ENCODE measurements at places on chromosomes 7 and 10.

DNA sequence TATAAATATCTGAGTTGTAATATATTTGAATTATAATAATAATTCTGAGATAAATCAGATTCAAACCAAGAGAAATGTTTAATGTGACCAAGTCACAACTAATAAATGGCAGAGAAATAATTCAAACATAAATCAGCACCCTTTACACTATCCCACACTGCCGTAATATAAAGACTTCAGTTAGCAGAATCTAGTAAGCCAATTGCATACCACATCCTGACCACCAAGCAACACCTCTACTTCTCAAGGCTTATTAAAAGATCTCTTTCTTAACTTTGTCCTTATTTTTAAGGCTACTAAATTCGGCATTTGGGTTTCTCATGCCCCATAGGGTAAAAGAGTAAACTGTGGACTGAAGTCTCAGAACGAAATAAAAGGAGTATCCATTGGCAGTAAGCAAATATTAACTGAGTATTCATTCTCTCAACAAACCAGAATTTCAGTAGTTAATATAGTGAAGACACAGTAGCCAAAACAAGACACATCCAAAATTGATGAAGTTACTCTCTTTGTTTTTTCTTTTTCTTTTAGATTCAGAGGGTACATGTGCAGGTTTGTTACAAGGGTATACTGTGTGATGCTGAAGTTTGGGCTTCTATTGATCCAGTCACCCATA is 14.8 kb downstream of the ACBD5 start:
- no peak for DNase-seq

GRCh38 chr7:107777702-107778101 is 25.3 kb downstream of the SLC26A3 start:
- no peak for DNase-seq

GRCh38 chr10:106714734-106715555 is 449.6 kb downstream of the SORCS1 start:
- DNase-seq: no peak

GRCh38 chr7:26580064-26580591 is 284.3 kb downstream of the SKAP2 start:
- DNase-seq: no peak

DNA sequence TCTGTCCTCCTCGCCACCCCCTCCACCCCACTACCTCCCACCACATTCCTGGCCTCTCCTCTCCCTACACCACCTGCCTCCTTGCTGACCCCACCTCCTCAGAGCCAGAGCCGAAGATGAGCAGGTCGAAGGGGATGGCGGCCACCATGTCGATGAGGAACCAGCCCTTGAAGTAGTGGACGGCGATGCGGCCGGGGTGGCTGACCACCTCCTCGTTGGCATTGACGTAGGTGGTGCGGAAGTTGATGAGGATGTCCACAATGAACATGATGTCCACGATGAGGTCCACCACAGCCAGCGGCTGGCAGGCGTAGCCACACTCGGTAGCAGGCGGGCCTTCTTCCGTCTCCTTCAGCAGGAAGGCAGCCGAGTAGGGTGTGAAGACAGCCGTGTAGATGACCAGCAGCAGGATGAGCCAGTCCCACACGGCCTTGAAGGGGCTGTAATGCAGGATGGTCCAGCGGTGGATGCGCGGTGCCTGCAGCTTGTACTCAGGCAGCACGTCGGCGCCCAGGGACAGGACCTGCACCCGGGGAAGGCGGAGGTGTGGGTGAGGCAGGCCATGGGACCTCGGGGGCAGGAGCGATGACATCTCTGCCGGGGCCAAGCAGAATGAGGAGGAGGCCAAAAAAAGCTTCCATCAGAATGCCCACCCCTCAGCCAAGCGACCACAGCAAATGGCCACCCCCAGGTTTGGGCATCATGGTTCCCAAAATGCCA is 25.6 kb downstream of the KCNH2 start:
- no peak for DNase-seq

DNA sequence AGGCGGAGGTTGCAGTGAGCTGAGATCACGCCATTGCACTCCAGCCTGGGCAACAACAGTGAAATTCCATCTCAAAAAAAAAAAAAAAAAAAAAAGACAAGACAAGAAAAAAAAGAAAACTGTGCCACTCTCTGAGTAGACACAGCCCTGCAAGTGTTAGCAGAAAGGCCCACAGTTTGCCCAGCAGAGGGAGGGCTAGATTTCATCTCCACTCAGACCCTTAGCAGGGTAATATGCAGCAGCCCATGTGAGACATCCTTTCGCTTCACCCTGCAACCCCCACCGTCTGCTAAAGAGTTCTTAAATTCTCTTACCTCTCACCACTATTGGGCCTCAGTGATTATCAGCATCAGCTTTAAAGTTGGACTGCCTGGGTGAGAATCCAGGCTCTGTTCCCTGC is 38.2 kb downstream of the CTNNA3 start:
- no peak for DNase-seq

DNA sequence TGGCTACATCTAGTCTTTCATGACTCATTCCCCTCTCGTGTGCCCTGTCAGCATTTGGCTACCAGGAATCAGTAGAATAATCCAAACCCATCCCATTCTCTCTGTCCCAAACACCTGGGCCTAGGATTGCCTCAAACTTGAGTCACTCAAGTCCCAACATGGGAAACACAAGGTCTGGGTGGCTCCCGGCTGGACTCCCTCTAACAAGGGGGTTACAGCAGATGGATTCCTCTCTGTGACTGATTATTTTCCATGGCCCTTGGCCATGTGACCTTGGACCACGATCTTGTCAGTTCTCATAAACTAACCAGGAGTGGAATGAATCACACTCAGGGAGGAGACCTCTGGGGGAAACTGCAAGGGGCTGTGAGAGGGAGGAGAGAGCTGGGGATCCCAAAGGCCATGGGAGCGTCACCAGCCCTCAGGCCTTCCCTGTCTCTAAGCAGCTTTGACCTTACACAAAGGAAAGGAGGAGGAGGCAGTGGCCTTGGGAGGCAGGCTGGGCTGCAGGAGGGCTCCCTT is 533.1 kb downstream of the KCNMA1 start:
- no peak for DNase-seq

DNA sequence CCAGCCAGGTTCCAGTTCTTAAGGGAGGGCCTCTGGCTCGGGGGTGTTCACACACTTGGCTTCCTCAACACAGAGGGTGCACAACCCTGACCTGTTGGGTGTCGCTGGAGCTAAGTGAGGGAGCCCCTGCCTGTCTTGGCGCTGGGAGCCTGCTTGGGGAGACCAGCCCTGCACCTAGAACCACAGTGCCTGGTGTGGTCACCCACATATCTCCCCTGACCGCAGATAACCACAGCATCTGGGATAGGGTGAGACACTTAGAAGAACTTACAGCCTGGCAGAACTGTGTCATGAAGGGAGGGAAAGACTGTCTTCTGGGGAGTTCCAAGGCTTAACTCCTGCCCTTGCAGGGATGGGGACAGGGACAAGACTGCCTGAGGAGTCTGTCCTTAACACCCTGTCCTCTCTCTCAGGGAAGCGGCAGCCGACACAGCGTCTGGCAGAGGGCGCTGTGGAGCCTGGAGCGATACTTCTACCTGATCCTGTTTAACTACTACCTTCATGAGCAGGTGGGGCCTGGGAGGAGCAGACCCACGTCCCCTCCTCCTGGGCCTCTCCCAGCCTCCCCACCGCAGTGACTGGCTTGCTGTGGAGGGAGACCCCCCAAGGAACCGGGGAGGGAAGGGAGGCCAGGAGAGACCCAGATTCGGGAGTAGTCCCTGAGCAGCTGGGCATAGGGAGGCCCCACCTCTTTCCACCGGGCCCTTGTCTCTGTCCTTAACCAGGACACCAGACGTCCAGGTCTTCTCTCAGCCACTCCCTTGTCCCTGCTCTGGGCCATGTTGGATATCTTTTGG is 59.0 kb downstream of the PALD1 start:
- DNase-seq: no peak

GRCh38 chr7:143073556-143073955 is 21.4 kb downstream of the OR6V1 start:
- DNase-seq: no peak

GRCh38 chr10:130398090-130398994 is 262.2 kb downstream of the GLRX3 start:
- no peak for DNase-seq

DNA sequence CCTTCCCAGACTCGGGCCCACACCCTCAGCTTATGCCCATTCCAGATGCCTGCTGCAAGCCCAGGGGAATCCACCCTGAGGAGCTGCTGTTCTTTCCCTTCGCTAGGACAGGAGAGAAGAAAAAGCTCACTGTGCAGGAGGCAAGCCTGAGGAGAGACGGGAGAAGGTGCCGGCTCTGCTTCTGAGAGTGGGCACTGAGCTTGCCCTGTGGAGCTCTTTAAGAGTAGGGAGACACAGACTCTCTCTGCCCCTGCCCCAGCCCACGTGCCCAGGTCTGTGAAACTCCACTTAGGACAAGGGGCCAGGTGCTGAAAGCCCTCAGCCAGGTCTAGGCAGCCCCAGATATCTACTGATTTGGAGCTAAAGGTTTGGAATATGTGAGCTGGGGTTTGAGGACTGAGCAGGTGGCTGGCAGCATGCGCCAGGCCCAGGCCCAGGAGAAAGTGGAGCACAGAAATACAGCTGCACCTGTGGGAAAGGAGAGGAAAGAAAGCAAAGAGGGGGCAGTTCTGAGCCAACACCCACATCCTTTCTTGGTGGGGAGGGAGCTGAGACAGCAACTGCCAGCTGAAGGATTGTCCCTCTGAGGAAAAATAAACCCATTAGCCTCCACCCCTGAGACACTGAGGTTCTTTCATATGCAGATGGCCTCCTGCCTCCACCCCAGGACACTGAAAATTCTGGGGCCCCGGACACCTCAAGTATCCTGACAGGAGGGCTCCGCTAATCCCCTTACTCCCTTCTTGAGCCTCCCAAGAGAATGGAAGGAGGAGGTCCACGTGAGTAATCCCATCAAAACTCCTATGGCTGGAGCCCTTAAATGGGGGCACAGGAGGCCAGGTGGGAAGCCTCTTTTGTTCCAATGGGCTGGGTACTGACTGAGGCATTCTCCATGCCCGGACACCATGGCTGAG is 7.3 kb downstream of the POLL start:
- DNase-seq: no peak

DNA sequence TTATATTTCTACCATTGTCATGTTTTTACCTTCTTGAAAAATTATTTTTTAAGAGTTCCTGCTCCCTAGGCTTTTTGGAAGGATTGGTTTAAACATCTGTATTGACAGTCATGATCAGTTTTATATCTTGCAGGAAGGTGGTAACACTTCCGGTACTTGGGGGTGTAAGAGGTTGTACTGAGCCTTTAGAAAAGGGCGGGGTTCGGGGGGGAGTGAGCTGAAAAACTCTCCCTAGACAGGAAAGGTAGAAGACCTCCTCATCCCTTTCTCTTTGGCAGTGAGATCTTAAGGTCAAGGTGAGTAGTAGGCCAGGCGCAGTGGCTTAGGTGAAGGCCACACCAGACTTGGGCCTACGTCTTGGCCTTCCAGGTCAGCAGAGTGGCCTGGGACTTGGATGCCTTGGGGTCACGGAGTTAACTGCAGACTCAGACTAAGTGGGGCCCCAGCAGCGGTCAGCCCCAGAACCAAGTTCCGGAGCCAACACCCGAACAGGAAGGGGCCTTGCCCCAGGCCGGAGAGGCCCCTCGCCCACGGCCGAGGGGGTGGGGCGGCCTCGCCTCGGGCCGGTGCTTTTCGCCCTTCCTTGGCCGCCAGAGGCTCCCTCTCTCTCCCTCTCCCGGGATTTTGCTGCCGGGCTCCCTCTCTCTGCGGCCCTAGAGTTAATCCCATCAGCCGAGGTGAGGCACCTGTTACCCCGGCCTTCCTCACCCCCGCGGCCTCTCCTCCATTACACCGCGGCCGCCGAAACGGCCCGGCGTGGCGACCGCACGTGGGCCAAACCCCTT is at the start of gene PPP1R9A:
Gene PPP1R9A (plus strand): TSS at position 569 of the 785 bp plus-strand sequence. CDS start 2,520 bp downstream, outside the sequence.
- DNase-seq: no peak

DNA sequence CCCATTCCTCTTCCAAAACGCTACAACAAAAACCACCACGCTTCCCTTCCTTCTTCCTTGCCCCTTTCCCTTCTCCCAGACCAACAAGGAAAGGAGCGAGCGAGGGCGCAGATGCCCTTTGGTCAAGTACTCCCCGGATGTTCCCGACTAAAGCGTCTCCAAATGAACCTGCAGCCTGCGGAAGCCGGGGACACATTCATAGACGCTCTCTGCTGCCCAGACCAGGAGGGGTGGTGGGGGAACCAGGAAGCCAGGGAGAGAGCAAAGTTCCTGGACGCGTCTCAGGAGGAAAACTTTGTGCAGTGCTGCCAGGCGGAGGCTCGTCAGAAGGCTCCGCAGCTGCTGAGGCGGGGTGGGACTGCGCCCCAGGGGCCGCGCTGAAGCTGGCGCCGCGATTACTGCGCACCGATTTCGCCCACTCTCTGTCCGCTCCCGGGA is 754 bp downstream of the SEMA3D start:
- DNase-seq: no peak

- no peak for DNase-seq
Measured at GRCh38 chr7:51082096-51082840, 234.3 kb downstream of the COBL start.

GRCh38 chr7:121576148-121576917 is 180.2 kb upstream of the FAM3C start:
- DNase-seq: no peak

GRCh38 chr7:2134740-2135139 is 98.0 kb downstream of the MAD1L1 start:
- no peak for DNase-seq

DNA sequence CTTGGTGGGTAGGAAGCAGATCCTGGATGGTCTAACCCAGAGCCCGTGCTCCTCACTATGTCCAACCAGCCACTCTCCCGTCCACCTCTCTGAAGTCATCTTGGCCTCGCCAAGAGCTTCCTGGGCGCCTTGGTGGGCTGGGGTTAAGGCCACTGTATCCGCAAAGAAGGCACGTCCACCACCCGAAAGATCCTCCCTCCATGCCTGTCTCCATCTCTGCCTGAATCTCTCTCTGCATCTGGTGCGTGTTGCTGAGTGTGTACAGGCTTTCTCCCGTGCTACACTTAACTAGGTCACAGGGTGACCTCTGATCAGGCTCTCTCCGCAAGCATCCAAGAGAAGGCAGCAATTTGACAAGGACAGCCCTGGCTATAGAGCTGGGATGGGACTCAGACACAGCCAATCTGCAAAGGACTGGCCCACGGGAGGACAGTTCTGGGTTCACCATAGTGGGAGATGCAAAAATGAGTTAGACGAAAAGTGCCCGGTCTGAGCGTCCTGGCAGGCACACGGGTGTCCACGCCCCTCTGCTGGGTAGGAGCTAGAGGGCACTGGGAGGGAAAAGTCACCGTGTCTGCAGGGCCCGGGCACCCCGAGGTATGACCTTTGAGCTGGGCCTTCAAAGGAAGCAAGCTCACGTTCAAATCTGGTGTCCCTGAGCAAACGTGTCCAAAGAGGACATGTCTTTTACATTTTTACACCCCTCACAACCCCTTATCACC is 9.4 kb upstream of the RFC2 start:
- DNase-seq: no peak

GRCh38 chr10:22795546-22795945 is 81.2 kb upstream of the PIP4K2A start:
- DNase-seq: no peak

DNA sequence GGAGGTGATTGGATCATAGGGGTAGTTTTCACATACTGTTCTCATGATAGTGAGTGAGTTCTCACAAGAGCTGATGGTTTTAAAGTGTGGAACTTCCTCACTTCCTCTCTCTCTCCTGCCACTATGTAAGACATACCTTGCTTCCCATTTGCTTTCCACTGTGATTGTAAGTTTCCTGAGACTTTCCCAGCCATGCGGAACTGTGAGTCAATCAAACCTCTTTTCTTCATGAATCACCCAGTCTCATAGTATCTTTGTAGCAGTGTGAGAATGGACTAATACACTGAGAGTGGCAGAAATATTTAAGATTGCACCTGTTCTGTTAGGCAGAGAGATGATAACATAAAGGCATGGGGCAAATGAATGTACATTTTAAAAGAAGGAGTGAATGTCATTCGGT is 507.8 kb downstream of the SORCS3 start:
- no peak for DNase-seq

GRCh38 chr10:119845656-119846055 is 27.0 kb downstream of the MCMBP start:
- no peak for DNase-seq

Measured in activated CD4-positive, CD25-positive, alpha-beta regulatory T cell treated with anti-CD3 and anti-CD28 coated beads, Interleukin-2, amount 50 U/mL, for 72 hours (primary cell).